SJCRH30 (cell line): ENCODE measurements at places on chromosomes 7 and 10. TPM values are rescaled to one million over a fixed set of nuclear protein-coding genes. Genes with fewer than 3 reads are reported as not detected.

BMI1 gene
- 81.9 and 103 TPM in 2 replicates for total RNA-seq

OR6B1 gene
- total RNA-seq = not detected in 2 replicates

CACNB2 gene
- total RNA-seq = 0.04 TPM in 1 of 2 replicates, not detected in the other

PHTF2 gene
- total RNA-seq = 53.9 and 62.2 TPM in 2 replicates

HABP2 gene
- total RNA-seq = not detected in 2 replicates

ZDHHC6 gene
- 42.8 and 43.5 TPM in 2 replicates for total RNA-seq

C7orf57 gene
- 0.06 TPM in 1 of 2 replicates, not detected in the other for total RNA-seq

HTR5A gene
- not detected in 2 replicates for total RNA-seq

GPR37 gene
- 0.30 and 0.56 TPM in 2 replicates for total RNA-seq

- peak; percentile 30 for DNase-seq
- no peaks in the 10 kb centered on the region for H3K27me3 ChIP-seq
- H3K36me3 ChIP-seq = no peaks in the 10 kb centered on the region
These were observed 26.7 kb downstream of the TAS2R41 start for GRCh38 chr7:143504215-143504936.

- no peak overlapping the region for H3K27ac ChIP-seq
- no peak overlapping the region for H3K4me3 ChIP-seq
- H3K27me3 ChIP-seq = no peaks in the 10 kb centered on the region
- no peaks in the 10 kb centered on the region for H3K36me3 ChIP-seq
These were observed 3.7 kb downstream of the NACAD start for GRCh38 chr7:45084901-45085618.

DNA sequence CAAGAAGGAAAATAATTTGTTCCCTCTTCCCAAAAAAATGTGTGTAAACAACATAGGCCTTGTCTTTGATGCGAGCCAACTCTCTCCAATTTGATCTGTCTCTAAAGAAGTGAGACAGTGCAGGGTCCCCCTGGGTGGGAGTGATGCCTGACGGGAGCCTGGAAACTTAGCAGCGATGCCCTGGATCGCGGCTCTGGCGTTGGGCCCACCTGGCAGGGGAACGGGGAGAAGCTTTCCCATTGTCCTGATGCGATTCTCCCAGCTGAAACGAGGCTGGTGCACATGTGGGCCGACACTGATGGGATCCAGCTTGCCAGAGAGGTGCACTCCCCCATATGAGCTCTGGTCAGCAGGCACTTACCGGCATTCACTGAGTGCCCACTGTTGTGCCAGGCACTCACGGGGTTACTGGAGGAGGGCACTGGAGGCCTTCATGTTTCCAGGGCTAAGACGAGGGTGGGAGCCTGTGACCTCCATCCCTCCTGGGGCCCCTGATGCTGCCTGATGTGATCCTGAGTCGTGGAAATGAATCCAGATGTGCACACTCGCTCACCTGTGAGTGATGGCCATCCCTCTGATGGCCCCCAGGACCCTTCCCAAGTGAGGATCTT, 132.8 kb downstream of the PTPN20 start:
- no peaks in the 10 kb centered on the region for H3K36me3 ChIP-seq
- H3K27me3 ChIP-seq = no peaks in the 10 kb centered on the region
- no peaks in the 10 kb centered on the region for H3K4me1 ChIP-seq
- H3K27ac ChIP-seq = no peak overlapping the region
- no peak overlapping the region for H3K4me3 ChIP-seq

DNA sequence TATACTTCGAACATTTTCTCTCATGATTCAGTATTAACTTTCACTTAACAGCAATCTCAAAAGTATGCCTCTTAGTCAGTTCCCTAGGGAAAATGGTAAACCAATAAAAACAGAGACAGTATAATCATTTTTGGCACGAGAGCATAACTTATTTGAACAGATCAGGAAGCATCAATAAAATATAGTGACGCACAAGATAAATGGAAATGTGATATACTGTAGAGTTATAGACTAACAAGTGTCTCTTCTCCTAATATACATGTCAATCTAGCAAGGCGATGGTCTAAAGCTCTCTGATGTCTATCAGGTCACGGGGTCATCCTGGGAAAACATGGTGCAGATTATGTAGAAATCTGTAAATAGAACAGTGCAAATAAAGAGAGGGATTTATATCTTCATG, 131.6 kb downstream of the HGF start:
- no peak for DNase-seq
- H3K4me1 ChIP-seq = peaks cover 4% of the 10 kb centered on the region; the same call in 1 of the 2 replicates
- no peak overlapping the region for H3K27ac ChIP-seq
- no peak overlapping the region for H3K4me3 ChIP-seq
- no peaks in the 10 kb centered on the region for H3K36me3 ChIP-seq

GRCh38 chr7:24372961-24373955, 89.3 kb downstream of the NPY start:
- H3K36me3 ChIP-seq = no peaks in the 10 kb centered on the region
- H3K27me3 ChIP-seq = no peaks in the 10 kb centered on the region
- peak overlapping the region; percentile 6; the same call in 1 of the 2 replicates for H3K4me3 ChIP-seq
- peak overlapping the region; percentile 60 for H3K27ac ChIP-seq
- H3K4me1 ChIP-seq = peaks cover 19% of the 10 kb centered on the region

DNA sequence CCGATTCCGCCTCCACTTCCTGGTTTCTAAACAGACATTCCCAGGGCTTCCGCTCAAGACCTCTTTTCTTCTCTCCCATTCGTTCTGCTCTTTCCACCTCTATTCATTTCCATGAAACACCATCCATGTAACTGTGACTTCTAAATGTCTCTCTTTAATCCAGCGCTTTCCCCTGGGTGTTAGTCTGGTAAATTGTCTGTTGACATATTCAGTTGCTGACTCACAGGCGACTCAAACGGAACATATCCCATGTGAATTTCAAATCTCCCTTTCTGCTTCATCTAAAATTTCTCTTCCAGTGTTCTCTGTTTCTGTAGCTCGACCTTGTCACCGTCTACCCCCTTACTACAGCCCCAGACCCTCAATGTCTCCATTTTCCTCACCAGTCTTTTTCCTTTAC, 119.1 kb downstream of the PFKFB3 start:
- H3K27me3 ChIP-seq = no peaks in the 10 kb centered on the region
- no peak overlapping the region for H3K4me3 ChIP-seq
- no peak overlapping the region for H3K27ac ChIP-seq
- no peak for DNase-seq
- H3K36me3 ChIP-seq = no peaks in the 10 kb centered on the region
- H3K4me1 ChIP-seq = no peaks in the 10 kb centered on the region

DNA sequence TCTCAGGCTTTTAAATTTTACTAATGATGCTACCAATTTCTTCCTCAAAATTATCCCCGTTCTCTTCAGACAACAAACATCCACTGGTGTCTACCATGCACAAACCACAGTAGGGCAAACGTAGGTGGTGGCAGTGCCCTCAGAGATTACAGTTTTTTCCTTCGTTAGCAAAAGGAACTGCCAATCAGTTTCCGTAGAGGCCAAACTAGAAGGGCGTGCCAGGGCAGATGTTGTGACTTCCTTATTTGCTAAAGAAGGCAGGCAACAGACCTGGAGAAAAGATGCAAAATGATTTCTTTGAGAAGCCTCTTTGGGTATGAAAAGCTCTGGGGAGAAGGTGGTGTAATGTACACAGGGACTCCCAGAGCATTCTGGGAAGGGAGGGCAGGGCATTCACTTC, 7.6 kb upstream of the FAM180A start:
- no peak overlapping the region for H3K27ac ChIP-seq
- peaks cover 5% of the 10 kb centered on the region; the same call in 1 of the 2 replicates for H3K4me1 ChIP-seq
- DNase-seq = no peak
- H3K4me3 ChIP-seq = no peak overlapping the region

DNA sequence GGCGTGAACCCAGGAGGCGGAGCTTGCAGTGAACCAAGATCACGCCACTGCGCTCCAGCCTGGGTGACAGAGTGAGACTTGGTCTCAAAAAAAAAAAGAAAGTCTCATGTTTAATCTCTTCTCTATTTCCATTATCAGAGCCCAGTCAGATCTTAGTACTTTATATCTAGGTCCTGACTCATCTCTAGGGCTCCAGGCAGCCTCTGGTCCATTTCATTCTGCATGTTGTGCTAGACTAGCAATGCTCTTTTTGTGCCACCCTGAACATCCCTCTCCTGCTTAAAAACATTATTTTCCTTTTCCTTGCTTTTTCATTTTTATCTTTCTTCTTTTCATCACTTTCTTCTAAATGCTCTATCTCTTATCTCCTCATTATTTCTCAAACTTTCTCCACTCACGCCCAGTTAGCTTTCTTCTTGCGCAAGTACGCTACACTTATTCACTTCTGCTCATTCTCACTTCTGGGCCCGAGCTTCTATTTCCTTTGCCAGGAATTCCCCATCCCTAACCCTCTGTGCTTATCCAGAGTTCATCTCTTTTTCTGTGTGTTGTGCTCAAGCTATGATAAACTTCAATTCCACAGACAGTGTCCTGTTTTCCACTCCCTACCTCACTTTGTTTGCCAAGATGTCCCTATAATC, 63.9 kb downstream of the BTAF1 start:
- H3K4me1 ChIP-seq = no peaks in the 10 kb centered on the region
- no peaks in the 10 kb centered on the region for H3K27me3 ChIP-seq
- DNase-seq = no peak
- H3K36me3 ChIP-seq = 0 out of 2 replicates have a peak, but pooled peaks cover 14% of the 10 kb centered on the region
- H3K27ac ChIP-seq = no peak overlapping the region

- no peaks in the 10 kb centered on the region for H3K36me3 ChIP-seq
- no peak for DNase-seq
- no peaks in the 10 kb centered on the region for H3K4me1 ChIP-seq
- H3K27ac ChIP-seq = no peak overlapping the region
- H3K27me3 ChIP-seq = no peaks in the 10 kb centered on the region; the same call in 1 of the 2 replicates
These were observed 228.8 kb upstream of the MTPN start for GRCh38 chr7:136205956-136206355.

DNA sequence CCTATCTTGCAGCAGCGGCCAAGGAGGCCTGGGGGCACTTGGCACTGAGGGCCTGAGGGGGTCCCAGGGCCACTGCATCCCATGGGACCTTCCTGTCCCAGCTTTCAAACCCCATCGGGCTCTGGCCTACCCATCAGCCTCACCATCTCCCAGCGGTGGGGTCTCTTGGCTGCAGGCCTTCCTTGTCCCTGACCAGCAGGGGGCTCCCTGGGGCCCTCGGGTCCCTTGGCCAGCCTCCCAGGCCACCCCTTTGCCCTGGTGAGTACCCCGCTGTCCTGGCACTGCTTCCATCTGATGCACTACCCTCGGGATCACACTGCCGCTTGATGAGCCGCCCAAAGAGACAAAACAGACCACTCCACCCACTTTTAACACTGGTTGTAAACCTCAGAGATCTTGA, 43.5 kb downstream of the YKT6 start:
- no peaks in the 10 kb centered on the region for H3K4me1 ChIP-seq
- H3K4me3 ChIP-seq = no peak overlapping the region
- H3K36me3 ChIP-seq = no peaks in the 10 kb centered on the region
- no peak overlapping the region for H3K27ac ChIP-seq
- DNase-seq = peak; percentile 50

GRCh38 chr10:69391158-69391557, 25.6 kb downstream of the TACR2 start:
- H3K27me3 ChIP-seq = no peaks in the 10 kb centered on the region
- DNase-seq = no peak
- H3K4me3 ChIP-seq = no peak overlapping the region

DNA sequence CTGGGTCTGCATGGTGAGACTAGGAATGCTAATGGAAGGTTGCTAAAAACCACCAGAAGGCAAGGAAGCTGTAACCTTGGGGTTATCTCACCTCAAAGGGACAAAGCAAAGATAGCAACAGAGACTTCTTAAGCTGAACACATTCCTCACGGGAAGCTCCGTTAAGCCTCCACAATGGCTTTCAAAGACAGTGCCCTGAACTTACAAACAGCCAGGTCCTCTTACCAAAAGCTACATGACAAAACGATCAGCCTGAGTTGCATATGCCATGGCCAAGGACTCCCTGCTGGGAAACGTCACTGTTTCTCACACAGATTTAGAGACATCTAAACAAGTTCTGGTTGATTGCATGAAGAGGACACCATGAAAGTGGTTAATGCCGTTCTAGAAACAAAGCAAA, 52.7 kb downstream of the HTR5A start:
- H3K36me3 ChIP-seq = no peaks in the 10 kb centered on the region
- H3K27ac ChIP-seq = no peak overlapping the region
- no peaks in the 10 kb centered on the region for H3K4me1 ChIP-seq
- H3K27me3 ChIP-seq = 0 out of 2 replicates have a peak, but pooled peaks cover 5% of the 10 kb centered on the region
- no peak overlapping the region for H3K4me3 ChIP-seq

- no peak overlapping the region for H3K27ac ChIP-seq
- H3K4me1 ChIP-seq = no peaks in the 10 kb centered on the region
- H3K36me3 ChIP-seq = no peaks in the 10 kb centered on the region
- H3K27me3 ChIP-seq = no peaks in the 10 kb centered on the region
These were observed 200.1 kb upstream of the PRKCQ start for GRCh38 chr10:6780008-6780677.

- H3K27ac ChIP-seq = no peak overlapping the region
- H3K27me3 ChIP-seq = no peaks in the 10 kb centered on the region
- H3K36me3 ChIP-seq = peaks cover 24% of the 10 kb centered on the region
- DNase-seq = no peak
These were observed 49.3 kb upstream of the NCAPG2 start for GRCh38 chr7:158753900-158754299.

DNA sequence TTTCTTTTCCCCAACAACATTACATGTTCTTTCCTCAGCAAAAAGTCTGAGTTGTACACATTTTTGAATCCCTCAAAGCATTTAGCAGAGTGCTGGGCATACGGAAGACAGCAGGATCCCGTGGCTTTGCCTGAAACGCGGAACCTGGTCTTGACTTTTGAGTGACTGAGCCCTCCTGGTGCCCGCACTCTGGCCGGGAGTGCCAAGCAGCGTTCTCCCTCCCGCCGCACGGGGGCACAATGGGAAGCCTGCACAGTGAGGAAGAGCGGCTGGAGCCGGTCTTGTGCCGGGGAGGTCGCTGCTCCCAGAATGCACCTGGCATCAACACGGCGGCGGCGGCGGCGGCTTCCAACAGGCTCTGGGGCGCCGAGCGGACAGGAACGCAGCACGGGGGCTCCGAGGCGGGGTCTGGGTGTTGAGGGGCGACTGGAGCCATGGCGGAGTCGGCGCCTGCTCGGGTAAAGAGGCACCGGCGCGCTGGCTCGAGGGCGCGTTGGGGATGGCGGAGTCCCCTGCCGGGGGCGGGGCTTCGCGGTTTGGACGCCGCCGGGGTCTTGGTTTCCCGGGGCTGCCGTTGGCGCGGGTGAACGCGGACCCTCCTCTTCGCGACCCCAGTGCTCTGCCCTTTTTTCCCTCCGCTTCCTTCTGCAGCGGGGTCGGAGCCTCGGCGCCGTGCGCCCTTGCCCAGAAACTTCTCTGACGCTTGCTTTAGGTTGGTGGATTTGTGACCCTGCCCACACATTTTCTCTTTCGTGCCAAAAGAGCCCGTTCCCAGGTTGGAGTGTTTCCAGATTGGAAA, at the start of gene ZNF212:
Gene ZNF212 (plus strand): TSS at position 307 of the 799 bp plus-strand sequence. CDS start 128 bp downstream, at position 435.
- no peaks in the 10 kb centered on the region for H3K27me3 ChIP-seq
- peak within 1 kb of the TSS; percentile 78 for H3K27ac ChIP-seq
- peak; percentile 92 for DNase-seq
- 0 out of 2 replicates have a peak, but pooled peaks cover 2% of the 10 kb centered on the region for H3K36me3 ChIP-seq
- peak within 1 kb of the TSS; percentile 99 for H3K4me3 ChIP-seq
